ENCODE measurements at places on chromosomes 13 and 19. TPM values are rescaled to one million over a fixed set of nuclear protein-coding genes. Genes with fewer than 3 reads are reported as not detected.

- peak; percentile 75 for DNase-seq
These were observed 21.0 kb downstream of the ZNF114 start for GRCh38 chr19:48290771-48291488.

Gene ZNF14
- total RNA-seq, result 14.9 TPM

GRCh38 chr19:39175564-39175963 lies 21.2 kb upstream of the NCCRP1 start:
- no peak for DNase-seq

- no peak for DNase-seq
These were observed 6.2 kb downstream of the ZNF709 start for GRCh38 chr19:12478234-12478941.

Gene GTF2F1
- 67.6 TPM for total RNA-seq

Data from dorsolateral prefrontal cortex (tissue), 122 donors.